Stimulated activated CD4-positive, alpha-beta T cell treated with anti-CD3 and anti-CD28 coated beads, Interleukin-1b, Interleukin-23, amount 100 ng/mL, for 1 hour (primary cell): ENCODE measurements at places on chromosomes 3 and 15.

- DNase-seq: no peak
Measured at GRCh38 chr3:66655671-66656070, 154.8 kb upstream of the LRIG1 start.

GRCh38 chr15:63354821-63355650 is 26.6 kb downstream of the CA12 start:
- DNase-seq: no peak

GRCh38 chr3:117170094-117170493 is 460.5 kb downstream of the TUSC7 start:
- no peak for DNase-seq

DNA sequence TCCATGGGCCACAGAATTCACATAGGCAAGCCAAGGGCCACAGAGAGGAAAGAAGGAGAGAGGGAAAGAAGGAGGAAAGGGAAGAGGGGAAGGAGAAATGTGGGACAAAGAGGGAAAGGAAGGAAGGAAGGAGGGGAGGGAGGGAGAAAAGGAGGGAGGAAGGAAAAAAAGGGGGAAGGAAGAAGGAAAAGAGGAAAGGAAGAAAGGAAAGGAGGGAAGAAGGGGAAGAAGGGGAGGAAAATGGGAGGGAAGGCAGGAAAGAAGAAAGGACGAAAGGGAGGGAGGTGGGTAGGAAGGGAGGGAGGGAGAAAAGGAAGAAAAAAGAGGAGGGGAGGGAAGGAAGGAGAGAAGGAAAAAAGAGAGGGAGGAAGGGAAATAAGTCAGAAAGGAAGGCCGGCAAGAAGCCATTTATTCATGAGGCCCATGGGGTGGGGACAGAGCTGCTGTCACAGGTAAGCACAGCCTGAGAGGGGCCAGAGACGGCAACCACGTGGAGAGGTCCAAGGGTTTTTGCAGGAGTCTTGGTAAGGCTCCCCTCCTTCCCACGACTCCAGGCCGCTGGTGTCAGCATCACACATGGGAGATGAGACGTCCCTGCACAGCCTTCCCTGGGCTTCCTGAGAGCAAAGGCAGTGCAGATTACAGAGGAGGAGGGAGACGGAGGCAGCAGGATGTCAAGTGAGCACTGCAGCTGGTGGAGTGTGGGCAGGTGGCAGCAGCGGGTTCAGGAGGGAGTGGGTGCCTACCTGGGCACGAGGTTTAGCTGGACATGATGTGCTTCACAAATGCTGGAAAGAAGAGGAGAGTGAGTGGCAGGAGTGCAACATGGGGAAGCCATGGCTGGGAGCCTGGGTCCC is 5.5 kb downstream of the MYL3 start:
- DNase-seq: no peak

- DNase-seq: no peak
Measured at GRCh38 chr3:156792945-156793344, 33.2 kb upstream of the LEKR1 start.

DNA sequence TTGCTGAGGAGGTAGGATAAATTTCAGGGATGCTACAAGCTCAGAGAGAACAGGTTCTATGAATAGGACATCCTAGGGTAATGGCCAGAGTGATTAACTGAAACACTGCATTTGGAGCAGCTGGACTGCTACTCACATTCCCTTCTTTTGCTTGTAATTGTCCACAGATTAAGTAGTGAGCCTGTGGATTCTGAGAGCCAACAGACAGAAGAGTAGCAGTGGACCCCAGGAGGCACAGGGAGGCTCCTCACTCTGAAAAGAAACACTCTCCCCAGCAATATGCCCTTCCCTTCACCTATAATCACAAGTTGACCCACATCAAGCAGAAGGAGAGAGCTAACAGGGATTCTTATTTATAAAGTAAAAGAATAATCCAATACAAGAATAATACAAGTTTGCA is 10.6 kb upstream of the RFX7 start:
- no peak for DNase-seq

DNA sequence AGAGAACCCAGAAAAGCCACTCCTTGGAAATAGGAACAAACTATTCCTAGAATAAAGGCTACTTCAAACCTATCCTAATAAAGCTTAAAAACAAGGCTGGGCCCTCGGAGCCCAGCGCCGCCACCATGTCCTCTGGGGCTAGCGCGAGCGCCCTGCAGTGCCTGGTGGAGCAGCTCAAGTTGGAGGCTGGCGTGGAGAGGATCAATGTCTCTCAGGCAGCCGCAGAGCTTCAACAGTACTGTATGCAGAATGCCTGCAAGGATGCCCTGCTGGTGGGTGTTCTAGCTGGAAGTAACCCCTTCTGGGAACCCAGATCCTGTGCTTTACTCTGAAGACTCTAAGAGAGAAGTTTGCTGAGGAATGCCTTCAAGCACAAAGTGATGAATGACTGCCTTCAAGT is 63.2 kb downstream of the ADAM10 start:
- DNase-seq: no peak

GRCh38 chr15:70473581-70474370 is 289.6 kb downstream of the UACA start:
- DNase-seq: no peak
